ENCODE measurements at places on chromosomes 7 and 10. TPM values are rescaled to one million over a fixed set of nuclear protein-coding genes. Genes with fewer than 3 reads are reported as not detected.

DNA sequence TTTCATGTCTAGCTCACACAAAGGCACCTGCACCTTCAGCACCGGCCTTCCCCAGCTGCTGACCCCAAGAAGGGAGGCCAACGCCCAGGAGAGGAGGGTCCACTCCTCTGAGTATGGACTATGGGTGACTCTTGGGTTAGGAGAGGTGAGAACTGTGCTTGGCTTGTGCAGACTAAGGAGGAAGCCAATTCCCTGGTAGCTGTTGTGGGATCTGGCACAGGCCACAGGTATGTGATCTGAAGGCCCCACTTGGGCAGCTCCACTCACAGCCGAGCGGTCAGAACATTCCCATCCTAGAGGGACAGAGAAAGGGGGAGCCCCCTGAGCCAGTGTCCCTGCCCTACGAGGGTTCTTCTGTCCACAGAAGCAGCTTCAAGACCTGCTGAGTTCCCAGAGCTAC is 52.8 kb upstream of the FIGNL1 start:
- no peak for DNase-seq

DNA sequence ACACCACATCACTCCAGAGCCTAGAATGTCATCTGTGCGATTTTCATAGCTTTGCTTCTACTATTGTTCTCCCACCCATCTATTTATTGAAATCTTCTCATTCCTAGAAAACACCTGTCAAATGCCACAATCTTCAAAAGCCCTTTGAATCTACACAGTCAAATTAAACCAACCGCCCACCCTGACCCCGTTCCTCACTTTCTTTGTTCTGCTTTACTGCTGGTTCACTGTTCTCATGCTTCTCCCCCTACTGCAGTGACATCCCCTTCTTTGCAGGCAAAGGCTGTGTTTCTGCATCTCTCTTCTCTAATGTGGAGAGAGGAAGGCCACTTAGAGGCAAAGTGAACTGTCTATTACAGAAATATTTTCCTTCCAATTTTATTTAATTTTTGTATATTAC is 152.4 kb upstream of the NEBL start:
- DNase-seq = no peak

- DNase-seq = peak; percentile 51
Observed at GRCh38 chr7:40507166-40507565, 372.4 kb downstream of the SUGCT start.

GRCh38 chr10:131816941-131817700 is 83.7 kb upstream of the PPP2R2D start:
- DNase-seq = no peak

The PRPS1L1 gene
- total RNA-seq = not detected

The HECW1 gene
- 33.8 TPM for total RNA-seq

The CYP3A7 gene
- total RNA-seq = not detected
